ENCODE measurements at places on chromosomes 1 and 21.

- DNase-seq, result no peak
These were observed 87.6 kb downstream of the GFI1 start for GRCh38 chr1:92399076-92399475.

DNA sequence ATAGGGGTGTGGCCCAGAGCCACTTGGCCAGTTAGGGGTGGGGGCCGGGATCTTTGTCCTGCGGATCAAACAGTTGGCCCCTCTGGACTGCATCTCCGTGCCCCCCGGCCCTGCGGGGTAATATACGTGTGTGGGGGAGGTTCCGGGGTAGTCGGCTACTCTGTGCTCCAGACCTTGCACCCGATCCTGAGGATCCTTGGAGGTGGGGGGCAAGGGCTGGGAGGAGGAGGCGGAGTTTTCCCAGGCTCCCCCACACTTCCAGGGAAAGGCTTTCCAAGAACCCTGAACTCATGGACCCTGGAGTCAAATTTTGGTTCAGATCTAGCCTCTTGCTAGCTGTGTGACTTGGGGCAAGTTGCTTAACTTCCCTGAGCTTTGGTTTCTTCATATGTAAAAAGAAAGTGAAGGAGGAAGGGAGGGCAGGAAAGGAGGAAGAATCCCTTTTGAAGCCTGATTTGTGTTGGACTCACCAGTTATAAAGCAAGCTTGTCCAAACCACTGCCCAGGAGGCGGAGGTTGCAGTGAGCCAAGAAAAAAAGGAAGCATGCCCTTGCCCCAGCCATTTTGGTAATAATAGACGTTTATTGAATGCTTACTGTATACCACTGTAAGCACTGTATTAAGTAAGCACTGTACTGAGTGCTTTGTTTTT, 686 bp downstream of the MIIP start:
- peak; percentile 18 for DNase-seq

- DNase-seq, result no peak
These were observed 62.5 kb downstream of the COQ8A start for GRCh38 chr1:227002531-227003049.

- DNase-seq, result no peak
These were observed 907.1 kb downstream of the KCNT2 start for GRCh38 chr1:195701149-195701548.

GRCh38 chr1:66729119-66729518, 23.1 kb upstream of the DYNLT5 start:
- DNase-seq, result no peak

DNA sequence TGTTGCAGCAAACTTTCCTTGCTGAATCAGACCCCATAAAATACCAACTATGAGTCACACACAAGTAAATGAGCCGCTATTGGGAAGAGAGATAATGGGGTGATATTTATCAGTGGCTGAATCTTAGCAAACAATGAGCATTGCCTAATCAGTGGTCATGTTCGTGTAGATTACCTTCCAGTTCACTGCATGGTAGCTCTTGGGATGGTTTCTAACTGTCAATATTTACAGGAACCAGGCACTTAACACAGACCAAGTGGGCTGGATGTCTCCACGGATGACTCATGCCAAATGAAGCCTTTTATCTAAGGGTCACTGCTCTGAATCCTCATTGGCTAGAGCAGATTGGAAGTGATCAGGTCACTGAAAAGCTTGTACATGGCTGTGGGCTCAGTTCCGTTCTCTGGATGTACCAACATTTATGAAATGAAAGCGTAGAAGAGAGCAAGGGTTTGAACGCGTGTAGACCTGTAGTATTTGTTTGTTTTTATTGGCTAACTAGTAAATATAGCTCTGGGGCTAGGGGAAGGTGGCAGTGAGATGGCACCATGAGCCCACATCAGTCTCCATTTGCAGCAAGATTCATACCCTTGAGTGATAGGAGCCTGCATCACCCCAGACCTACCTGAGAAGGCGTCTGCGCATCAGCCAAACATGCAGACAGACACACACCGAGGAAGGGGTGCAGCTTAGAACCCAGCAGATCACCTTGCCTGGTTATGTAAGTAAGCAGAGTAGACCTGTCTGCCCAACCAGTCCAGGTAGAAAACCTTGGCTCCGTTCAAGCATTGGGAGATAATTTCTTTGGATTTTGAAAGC, 153.3 kb downstream of the TOMM20 start:
- no peak for DNase-seq

DNA sequence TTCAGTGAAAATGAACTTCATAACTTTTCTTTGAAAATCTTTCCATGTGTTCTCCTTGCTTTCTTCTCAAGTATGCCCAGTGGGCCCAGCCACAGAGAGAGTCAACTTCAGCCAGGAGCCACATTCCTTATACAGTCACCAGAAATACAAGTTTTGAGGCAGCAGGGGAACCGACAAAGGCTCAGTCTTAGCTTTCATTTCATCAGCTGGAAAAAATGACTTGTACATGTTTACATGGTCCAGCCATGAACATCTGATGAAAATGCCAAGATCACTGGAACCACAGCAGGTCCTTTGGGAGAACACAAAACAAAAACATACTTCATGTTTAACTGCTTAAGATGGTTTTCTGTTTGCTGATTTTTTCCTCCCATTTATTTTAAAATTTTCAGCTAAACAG, 72.5 kb downstream of the SYDE2 start:
- DNase-seq, result no peak
